Nephron progenitor cell (in vitro differentiated cells): ENCODE measurements at places on chromosomes 6 and 20.

DNA sequence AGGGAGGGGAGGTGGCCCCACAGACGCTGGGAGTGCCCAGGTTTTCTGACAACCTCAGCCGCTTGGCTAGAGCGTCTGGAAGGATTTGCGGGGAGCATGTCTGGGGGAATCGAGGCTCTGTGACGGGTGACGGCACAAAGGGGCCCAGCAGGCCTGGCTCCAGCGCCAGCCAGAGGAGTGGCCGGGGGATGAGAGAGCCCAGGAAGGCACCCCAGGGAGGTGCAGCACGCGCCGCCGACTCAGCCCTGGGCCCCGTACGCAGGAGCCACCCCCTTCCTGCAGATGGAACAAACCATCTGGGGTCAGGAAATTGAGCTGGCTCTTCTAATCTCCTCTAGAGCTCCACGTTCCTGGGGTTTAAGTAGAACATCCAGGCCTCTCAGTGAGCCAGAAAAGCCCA lies 5.9 kb upstream of the SLCO4A1 start:
- no peak for DNase-seq

DNA sequence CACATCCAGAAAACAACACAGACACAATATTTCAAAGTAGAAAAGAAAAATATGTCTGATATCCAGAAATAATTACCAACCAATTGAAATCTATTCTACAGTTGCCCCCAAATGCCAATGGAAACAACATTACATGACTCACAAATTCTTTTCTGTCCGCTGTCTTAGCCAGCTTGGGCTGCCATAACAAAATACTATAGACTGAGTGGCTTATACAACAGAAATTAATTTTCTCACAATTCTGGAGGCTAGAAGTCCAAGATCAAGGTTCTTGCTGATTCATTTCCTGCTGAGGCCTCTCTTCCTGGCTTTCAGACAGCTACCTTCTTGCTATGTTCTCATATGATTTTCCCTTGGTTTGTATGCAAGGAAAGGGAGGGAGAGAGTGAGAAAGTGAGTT lies 698.1 kb downstream of the DHX35 start:
- DNase-seq, result no peak

DNA sequence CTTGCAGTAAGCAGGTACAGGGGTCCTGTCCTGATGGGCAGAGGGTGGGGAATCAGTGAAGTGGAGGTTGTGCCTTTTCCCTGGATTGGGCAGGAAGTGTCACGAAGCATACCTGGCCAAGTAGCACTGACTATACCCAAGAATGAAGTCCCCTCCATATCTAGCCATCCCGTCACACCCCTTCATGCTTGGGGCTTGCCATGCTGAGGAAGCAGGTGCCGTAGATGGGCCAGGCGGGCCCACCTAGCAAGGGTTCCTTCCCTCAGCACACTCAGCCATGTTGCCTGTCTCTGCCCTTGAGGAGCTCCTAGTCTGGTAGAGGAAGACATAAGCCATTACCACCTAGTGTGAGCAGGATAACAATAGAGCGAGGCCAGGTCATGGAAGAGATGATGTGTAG lies 33.5 kb downstream of the EIF2S2 start:
- DNase-seq, result no peak

DNA sequence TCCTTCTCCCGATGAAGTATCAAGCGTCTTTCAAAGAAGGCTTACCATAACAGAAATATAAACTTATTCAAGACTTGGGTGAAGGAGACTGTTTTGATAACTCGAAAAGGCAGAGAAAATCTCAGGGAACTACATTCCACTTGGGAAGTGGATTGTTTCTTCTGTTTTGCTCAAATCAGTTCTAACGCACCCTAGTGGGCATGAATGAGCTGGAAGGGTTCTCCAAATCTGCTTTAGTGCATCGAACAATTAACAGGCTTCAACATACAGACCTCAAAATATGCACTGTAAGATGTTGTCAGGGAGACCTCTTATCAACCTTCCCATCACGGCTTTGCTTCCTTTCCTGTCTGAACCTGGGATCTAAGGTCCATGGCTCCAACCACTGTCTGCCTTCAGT lies 392.5 kb downstream of the CD83 start:
- DNase-seq, result no peak

GRCh38 chr6:149225370-149225769 lies 92.1 kb upstream of the TAB2 start:
- DNase-seq, result no peak

DNA sequence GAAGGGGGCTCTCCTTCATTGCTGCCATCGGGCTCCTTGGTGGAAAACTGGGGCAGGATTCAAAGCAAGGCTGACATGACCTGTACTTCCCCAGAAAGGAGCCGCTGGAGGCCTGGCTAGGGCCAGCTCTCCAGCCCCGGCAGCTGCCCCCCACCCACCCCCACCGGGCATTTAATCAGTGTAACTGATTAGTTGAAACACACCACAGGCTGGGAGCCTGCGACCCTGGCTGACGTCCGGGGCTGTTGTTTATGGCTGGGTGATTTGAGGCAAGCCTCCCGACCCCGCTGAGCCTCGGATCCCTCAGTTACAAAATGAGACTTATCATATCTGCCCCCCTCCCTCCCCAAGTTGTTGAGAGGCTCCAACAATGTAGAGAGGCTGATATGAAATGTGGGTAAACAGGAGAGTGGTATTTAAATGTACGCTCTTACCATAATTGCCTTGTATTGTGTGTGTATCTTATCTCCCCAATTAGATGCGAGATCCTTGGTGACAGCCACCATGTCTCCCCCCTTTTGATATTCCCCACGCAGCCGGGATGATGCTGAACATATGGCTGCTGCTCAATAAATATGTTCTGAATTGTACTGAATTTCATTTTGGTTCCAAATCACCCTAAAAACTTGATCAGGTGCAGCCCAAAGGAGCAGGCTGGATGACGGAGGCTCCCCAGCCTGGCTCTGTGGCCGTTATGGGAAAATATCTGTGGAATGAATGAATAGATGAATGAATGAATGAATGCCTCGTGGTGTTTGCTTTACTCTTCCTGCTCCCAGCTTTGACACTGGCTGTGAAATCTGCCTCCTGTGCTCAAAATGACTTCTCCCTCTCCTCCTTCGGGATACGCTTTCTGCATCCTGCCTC lies 31.8 kb upstream of the APCDD1L start:
- DNase-seq, result no peak

- DNase-seq, result no peak
Measured at GRCh38 chr6:30169658-30170614, 6.6 kb downstream of the TRIM15 start.

- no peak for DNase-seq
Measured at GRCh38 chr20:48070991-48071652, 285.8 kb upstream of the SULF2 start.

- no peak for DNase-seq
Measured at GRCh38 chr20:2364044-2364443, 16.7 kb upstream of the TGM6 start.

GRCh38 chr20:51725584-51726176 lies 42.5 kb downstream of the ATP9A start:
- no peak for DNase-seq

- no peak for DNase-seq
Measured at GRCh38 chr20:46213946-46214823, 94.1 kb downstream of the CDH22 start.

- no peak for DNase-seq
Measured at GRCh38 chr20:45183084-45183483, 8.4 kb downstream of the PI3 start.

DNA sequence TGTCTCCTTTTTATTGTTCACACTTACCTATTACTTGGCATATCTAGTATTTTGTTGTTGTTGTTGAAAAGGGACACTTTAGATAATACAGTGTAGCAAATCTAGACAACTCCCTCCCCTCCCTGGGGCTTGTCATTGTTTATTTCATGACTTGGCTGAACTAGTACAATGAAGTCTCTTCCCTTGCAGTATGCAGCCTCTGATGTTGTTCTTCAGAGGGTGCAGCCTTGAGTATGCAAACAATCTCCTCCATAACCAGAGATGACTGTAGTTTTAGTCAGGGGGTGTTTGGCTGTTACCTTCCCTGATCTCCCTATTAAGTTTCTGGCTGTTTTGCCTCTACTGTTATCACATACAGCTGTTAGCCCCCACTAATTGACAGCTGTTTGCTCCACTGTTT lies 315.4 kb upstream of the RUNX2 start:
- DNase-seq, result no peak

GRCh38 chr6:124490122-124490521 lies 472.1 kb upstream of the RNF217 start:
- no peak for DNase-seq
